CD4-positive, alpha-beta T cell treated with Interleukin-1 beta for 1 hour (primary cell): ENCODE measurements at places on chromosomes 7 and 10.

- no peak for DNase-seq
These were observed 127.6 kb downstream of the CHN2 start for GRCh38 chr7:29322023-29322712.

- no peak for DNase-seq
These were observed 86.5 kb downstream of the TRIL start for GRCh38 chr7:28871631-28872030.

- no peak for DNase-seq
These were observed 148.9 kb downstream of the ZEB1 start for GRCh38 chr10:31467791-31468535.

DNA sequence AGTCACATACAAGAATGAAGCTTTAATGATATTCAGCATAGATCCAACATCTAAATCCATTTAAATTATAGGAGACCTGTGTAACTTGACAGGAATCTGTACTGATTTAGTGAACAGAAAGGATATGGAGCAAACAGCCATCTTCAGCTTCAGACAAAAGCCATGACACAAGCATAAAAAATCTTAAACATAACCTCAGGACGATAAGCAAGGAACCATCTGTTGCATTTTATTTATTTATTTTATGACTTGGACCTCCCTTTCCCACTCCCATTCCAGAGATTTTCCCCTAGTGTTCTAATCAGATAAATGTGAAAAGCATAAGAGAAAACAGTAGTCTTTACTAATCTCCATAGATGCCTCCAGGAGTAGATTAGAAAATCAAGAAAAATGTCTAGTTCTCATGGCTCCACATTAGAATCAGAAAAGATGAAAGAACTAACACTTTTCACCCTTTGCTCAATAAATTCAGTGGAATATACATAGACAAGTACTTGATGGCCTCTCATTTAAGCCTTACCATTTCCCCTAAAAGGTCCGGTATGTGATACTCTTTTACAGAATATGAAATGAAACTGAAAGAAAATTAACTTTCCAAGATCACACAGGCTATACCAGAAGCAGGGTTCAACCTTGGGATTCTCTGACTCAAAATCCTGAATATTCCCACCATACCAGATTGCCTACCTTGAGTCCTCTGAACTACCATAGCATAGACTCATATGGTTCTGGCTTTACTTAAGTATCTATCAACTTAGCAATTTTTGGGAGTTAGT lies 15.2 kb downstream of the CACNA2D1 start:
- no peak for DNase-seq

- no peak for DNase-seq
These were observed 1438.7 kb downstream of the REEP3 start for GRCh38 chr10:64959883-64960282.

GRCh38 chr10:24952143-24952706 lies at the start of gene PRTFDC1:
Gene PRTFDC1 (minus strand): TSS chr10:24952606. CDS start chr10:24952575, 31 bp downstream.
- peak; percentile 23 for DNase-seq

DNA sequence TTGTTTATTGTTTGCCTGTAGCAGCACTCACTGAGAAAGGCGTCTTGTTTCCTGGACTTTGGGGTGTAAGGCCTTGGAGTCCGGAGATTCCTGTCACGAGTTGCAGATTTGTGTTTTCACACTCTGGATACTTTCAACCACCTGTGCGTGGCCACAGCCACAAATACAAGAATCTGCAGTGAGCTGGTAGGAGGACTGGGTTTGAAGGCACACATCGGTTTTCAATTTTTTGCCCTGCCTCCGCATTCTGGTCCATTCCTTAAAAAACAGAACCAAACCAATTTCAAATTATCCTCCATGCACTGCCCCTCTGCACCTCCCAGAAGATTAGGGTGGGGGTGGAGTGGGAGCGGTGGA lies 619 bp downstream of the EXOC4 start:
- DNase-seq: peak; percentile 6

GRCh38 chr7:24244554-24244953 lies 39.4 kb upstream of the NPY start:
- DNase-seq: no peak

DNA sequence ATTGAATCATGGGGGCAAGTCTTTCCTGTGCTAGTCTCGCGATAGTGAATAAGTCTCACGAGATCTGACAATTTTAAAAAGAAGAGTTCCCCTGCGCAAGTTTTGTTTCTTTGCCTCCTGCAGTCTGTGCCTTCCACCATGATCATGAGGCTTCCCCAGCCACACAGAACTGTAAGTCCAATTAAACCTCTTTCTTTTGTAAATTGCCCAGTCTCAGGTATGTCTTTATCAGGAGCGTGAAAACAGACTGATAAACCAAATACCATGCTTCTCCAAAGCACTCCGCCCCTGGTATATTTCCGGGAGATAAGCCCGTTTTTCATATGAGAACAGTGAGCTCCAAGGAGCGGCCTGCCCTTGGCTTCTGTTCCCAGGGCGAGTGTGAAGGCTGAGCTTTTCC lies 118.9 kb downstream of the EVX1 start:
- no peak for DNase-seq

- DNase-seq: no peak
These were observed 274.4 kb downstream of the THSD7A start for GRCh38 chr7:11557627-11558026.

DNA sequence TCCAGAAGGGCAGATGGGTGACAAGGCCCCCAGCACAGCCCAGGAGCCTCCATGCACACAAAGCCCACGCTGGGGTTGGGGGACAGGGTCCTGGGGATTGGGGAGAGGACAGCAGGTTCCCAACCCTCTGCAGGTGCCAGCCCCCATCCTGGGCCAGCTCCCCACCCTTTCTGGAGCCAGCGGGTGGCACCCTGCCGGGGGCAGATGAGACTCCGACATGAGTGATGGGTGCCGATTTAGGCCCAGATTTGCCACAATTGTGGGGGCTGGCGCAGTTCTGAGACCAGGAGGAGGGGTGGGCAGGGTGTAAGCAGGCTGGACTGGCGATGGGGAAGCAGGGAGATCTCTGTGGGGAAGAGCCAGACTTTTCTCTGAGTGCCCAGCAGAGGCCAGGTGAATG lies 49.3 kb upstream of the SLF2 start:
- no peak for DNase-seq

GRCh38 chr10:48414778-48415177 lies 108.3 kb downstream of the MAPK8 start:
- no peak for DNase-seq

GRCh38 chr7:957418-958220 lies 3.1 kb upstream of the ADAP1 start:
- DNase-seq: peak; percentile 64

- no peak for DNase-seq
These were observed 61.0 kb upstream of the MYL10 start for GRCh38 chr7:101690061-101690460.

GRCh38 chr7:81769891-81770727 lies at the start of gene HGF:
Gene HGF (minus strand): TSS chr7:81770047. CDS start chr7:81769971, 76 bp downstream.
- DNase-seq: no peak

- no peak for DNase-seq
These were observed 63.2 kb downstream of the GFRA1 start for GRCh38 chr10:116209781-116210180.

- DNase-seq: no peak
These were observed 63.8 kb downstream of the KLHDC10 start for GRCh38 chr7:130134106-130134636.

DNA sequence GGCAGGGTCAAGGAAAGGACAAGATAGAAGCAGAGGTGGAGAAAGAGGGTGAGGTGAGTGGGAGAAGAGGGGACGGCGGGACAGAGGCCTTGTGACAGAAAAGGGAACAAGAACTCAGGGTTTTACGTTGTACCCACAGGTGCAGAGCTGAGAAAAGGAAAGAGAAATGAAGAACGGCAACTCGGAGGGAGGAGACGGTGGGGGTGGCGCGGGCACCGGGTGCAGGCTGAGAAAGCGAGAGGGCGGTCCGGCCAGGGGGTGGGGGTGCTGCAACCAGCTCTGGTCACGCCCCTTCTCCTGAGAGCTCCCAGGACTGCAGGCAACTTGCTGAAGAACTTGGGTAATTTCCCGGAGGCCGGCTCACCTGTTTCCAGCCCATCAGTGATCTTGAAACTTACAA lies 65.3 kb downstream of the CARD11 start:
- peak; percentile 82 for DNase-seq

GRCh38 chr7:121302214-121302745 lies 26.5 kb upstream of the WNT16 start:
- peak; percentile 3 for DNase-seq

GRCh38 chr7:140656548-140657515 lies 15.9 kb upstream of the ADCK2 start:
- DNase-seq: peak; percentile 54

- no peak for DNase-seq
These were observed 572.6 kb downstream of the PTPRN2 start for GRCh38 chr7:158014976-158015375.
